ENCODE measurements at places on chromosomes 7 and 10.

GRCh38 chr7:115559877-115560276 is 470.7 kb downstream of the TFEC start:
- DNase-seq: no peak

DNA sequence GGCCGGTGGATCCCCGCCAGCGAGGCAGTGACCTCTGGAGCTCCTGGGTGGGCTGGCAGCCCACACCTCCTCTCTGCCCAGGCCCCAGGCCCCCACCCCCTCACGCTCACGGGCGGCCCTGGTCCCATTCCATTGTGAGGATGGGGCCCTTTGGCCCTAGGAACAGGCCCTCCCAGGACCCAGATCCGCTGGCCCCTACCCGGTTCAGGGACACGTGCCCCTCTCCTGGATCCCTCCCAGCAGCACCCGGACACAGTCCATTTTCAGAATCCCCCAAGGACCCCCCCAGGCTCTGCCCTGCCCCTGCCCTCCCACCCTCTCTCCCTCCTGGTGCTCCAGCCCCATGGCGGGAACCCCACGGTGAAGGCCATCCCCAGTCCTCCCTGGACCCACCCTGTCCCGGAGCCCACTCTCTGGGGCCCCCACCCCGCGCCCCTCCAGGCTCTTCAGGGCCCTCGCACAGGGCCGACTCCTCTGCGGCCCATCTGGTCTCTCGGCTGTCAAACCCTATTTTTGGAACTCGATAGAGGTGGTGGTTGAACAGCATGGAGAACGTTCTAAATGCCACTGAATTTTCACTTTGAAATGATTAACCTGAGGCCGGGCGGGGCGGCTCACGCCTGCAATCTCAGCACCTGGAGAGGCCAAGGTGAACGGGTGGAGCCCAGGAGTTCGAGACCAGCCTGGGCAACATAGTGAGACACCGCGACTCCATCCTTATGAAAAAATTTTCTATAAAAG is 8.1 kb downstream of the ADAP1 start:
- no peak for DNase-seq

DNA sequence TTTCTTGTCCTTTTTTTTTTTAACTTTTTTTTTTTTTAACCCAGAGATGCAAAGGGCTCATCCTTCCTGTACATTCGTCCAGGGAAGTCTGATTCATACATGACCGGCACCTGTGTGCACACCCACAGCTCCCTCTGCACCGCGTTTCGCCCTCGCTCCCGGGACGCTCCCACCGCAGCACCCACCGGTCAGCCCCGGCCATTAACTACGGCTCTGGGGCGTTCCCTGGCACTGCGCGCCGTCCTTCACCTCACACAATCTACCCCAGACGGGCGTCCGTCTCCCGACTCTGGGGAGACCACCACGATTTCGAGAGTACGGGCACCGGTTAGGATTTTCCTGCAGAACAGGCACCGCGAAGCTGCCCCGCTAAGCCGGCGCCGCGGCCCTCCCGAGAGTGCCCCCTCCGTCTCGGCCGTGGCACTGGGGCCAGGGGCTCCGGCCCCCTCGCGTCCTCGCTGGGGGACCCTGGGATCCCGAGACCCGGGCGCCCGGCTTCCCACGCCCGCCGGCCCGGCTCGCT is 452 bp downstream of the ATE1 start:
- no peak for DNase-seq

DNA sequence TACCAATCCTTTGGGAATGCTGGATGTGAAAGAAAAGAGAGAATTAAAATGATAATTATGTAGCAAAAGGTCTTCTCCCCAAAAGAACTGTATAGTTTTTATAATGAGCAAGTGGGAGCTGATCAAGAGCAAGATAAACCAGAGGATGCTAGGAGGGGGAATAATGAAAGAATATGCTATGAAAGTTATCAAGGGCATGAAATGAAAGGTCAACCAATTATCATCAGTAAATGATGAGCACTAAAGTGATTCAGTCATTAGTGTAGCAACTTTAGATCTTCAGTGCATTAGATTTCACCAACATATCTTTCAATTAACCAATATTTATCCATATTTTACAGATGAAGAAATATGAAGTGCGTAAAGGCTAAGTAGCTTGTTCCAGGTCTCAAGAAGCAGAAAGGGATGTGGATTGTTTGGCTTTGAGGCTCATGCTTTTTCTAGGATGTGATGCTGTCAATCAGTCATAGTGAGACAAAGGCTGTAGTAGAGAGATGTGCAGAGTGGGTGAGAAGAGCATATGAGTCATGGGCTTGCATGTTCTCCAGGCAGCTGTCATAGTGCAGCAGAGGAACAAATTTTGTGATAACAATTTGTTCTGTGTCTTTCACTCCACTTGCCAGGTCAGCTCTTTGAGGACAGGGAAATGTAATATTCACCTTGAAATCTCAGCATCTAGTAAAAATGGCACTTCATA is 5.7 kb upstream of the OR2F2 start:
- no peak for DNase-seq

GRCh38 chr7:105675934-105676371 is 94.7 kb upstream of the EFCAB10 start:
- peak; percentile 95 for DNase-seq

Data from common myeloid progenitor, CD34-positive (primary cell).